ENCODE measurements at places on chromosomes 5 and 9. TPM values are rescaled to one million over a fixed set of nuclear protein-coding genes. Genes with fewer than 3 reads are reported as not detected.

The PCDHGC3 gene
- total RNA-seq: 94.1 TPM

The C5orf52 gene
- total RNA-seq: not detected

The OTP gene
- not detected for total RNA-seq

The EMB gene
- 13.7 TPM for total RNA-seq

The FBP1 gene
- not detected for total RNA-seq

The BNC2 gene
- 52.5 TPM for total RNA-seq

The PITX1 gene
- 12.6 TPM for total RNA-seq
